ENCODE measurements at places on chromosomes 11 and 22.

GRCh38 chr11:44326615-44327475, 16.9 kb upstream of the ALX4 start:
- DNase-seq: no peak

GRCh38 chr22:38163844-38164550, 17.6 kb downstream of the PLA2G6 start:
- DNase-seq: no peak

DNA sequence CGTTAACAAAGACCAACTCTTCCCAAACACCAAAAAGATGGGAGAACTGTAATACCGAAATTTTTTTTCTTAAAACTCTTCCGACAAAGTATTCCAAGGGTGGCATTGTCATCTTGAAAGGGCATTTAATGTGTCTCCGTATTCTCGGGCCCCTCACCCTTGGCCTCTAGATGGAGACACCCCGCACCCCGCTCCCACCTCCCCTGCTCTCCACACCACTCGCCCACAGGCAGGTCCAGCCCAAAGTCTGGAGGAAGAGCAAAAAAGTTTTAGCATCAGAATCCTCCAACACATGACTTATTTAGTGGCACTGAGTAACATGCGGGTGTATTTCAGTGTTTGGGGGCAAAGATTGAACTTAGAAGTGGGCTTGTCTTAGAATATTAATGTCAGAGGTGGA, 20.7 kb downstream of the SPATA19 start:
- DNase-seq: no peak

DNA sequence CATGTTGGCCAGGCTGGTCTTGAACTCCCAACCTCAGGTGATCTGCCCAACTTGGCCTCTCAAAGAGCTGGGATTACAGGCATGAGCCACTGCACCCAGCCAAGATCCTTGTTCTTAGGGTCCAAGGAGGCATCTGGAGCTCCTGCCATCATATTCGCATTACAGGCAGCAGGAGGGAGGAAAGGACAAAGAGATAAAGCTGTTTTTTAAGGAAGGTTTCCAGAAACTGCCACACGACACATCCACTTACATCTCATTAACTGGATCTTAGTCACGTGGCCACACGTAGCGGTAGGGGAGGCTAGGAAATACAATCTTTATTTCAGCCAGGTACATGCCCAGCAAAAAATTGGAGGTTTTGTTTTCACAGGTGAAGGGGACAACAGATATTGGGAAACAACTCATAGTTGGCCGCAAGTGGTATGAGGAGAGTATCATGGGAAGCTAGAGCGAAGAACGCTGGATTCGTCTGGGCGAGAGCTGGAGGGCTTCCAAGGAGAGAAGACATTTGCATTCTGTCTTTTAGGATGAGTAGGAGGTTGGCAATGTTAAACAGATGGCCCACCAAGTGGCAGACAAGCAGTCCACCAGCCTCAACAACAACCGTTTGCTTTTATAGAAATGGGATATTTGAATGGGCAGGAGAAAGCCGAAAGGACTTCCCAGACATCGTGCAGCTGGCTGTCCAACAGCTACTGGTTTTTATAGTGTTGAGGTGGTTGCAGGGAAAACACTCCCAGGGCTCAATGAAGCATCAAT, 39.2 kb upstream of the DMC1 start:
- no peak for DNase-seq

DNA sequence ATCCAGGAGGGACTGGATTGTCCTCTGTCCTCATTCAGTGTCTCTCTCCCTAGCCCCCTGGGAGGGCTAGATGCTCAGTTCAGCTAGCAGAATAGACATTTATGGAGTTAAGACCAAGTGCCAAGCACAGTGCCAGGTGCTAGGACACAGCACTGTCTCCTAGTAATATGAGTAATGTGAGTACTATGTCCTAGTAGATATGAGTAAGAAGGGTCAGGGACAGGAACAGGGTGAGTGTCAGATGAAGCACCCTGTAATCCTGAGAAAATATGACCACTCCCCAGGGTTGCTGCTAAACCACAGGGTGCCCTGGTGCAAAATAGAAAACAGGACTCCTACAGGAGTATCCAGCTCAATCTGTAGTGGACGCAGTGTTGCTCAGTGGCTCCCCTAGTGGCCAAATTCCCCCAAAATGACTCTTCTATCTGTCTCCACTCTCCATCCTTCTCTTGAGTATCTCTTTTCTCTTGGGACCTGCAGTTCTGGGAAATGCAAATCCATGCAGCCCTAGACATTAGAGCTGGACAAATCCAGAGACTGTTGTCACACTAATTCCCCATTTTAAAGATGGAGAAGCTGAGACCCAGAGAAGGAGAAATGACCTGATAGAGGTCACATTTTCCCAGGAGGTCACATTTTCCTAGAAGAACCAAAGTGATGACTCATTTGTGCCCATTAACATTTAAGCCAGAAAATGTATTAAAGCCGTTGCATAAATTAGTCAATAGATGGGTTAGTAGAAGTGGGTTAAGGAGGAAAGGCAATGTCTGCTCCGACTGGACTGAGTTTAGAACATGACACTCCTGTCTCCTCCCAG, 214.3 kb downstream of the NXPE2 start:
- no peak for DNase-seq
